SIG-M5 (cell line): ENCODE measurements at places on chromosomes 7 and 10.
A peak's percentile ranks its signal among the peaks of the same experiment; 100 is the strongest.

DNA sequence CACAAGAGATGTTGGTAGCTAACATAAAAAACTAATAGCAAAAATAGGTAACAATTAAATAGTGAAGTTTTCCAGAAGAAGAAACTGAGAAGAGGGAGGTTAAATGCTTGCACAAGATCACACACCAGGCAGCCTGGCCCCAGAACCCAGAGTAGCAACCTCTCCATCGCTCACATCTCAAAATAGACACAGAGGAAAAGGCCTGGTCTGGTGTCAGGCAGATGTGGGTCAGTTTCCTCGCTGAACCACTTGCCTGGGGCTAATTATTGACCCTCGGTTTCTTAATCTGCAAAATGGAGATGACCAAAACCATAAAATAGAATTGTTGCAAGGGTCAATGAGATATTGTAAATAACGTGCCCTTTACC, 44.5 kb upstream of the STK17A start:
- no peak for DNase-seq

DNA sequence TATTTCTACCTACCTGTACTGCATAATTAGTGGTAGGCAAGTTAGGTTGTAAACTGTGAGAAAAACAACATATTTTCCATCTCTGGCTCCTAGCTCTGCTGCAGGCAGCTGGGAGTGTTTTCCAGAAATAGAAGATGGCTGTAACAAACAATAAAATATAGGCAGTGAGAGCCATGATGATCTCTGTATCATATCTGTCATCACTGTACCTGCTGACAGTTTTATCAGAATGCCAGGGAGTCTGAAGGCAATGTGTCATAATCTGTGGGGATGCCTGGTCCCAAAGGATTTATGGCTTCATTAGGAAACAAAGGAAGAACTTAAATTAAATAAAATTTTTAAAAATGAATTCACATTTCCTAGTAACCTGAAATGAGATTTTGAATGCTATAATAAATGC, 160.9 kb upstream of the SMIM30 start:
- DNase-seq: no peak

GRCh38 chr7:12199363-12199762, 11.7 kb upstream of the TMEM106B start:
- no peak for DNase-seq

- peak; percentile 48 for DNase-seq
Measured at GRCh38 chr10:31000867-31001266, 30.8 kb downstream of the ZNF438 start.

- DNase-seq: no peak
Measured at GRCh38 chr7:98177553-98177952, 33.7 kb upstream of the BHLHA15 start.

GRCh38 chr7:56537952-56538351, 421.7 kb upstream of the NUPR2 start:
- DNase-seq: no peak

- DNase-seq: no peak
Measured at GRCh38 chr7:158973440-158973839, 117.1 kb downstream of the DYNC2I1 start.

GRCh38 chr7:17139081-17139480, 159.4 kb upstream of the AHR start:
- DNase-seq: no peak

DNA sequence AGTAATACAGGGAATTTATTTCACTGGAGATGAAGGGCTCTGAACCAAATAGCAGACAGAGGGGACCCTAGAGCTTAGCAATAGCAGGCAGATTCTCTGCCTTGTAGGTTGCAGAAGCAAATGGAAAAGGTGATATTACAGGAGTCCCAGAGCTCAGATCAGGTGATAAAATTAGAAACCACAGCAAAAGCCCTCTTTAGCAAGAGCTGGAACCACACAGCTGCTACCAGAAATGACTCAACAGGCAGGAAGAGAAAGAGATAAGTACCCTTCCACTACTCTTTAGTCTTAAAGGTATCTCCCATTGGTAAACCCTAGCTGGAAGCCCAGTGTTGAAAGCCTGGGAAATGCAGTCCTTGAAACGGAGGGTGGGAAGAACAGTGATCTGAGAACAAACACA, 535.6 kb upstream of the GHITM start:
- no peak for DNase-seq

- no peak for DNase-seq
Measured at GRCh38 chr7:30232391-30232790, 52.0 kb upstream of the ZNRF2 start.

- no peak for DNase-seq
Measured at GRCh38 chr7:27073076-27073475, 22.7 kb downstream of the HOXA1 start.

DNA sequence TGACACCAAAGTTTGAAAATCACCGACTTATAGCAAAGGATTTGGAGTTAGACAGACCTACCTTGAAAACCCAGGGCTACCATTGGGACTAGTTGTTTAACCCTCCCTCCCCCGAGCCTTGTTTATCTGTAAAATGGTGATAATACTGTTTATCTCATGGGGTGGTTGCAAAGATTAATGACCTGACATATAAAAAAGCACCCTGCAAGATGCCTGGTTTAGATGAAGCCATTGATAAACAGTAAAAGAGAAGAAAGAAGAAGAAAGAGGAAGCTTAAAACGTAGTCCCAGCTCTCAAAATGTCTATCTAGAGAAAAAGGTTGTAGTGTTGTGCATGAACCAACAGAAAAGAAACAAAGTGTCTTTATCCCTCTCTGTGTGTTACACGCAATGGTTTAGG, 145.7 kb downstream of the FGFR2 start:
- DNase-seq: no peak

DNA sequence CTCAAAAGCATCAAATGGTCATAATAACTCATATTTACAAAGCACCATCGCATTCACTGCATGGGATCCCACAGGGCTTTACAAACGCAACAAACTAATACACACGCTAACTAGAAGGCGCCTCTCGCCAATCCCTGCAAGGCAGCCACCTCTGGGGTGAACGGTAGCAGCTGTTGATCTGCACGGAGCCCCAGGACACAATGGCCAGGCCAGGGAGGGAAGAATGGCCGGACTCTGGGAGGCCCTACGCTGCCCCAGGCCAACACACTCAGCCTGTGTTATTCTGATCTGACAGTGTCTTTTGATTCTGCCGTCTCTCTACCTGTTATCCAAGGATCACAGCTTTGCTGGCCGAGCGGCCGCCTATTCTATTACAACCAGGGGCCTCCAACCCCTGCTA, 41.8 kb downstream of the HABP2 start:
- DNase-seq: no peak

DNA sequence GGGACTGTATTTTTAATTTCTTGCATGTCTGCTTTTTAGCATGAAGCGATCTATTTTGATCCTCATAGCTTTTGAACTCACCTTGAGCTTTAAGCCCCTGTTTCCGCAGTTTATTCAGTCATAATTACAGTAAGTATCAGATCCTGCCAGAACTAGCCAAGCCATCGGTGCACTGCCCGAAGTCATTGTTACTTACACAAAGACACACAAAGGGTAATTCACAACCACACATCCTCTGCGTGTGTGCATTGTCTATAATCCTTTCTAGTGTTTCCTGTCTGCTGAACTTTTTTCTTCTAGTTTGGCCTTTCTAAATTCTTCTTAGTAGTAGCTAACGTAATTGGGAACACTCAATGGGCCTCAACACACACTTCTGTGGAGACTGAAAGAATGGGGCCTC, 133.0 kb downstream of the SFMBT2 start:
- DNase-seq: no peak

- DNase-seq: no peak
Measured at GRCh38 chr10:54854843-54855242, 53.8 kb upstream of the PCDH15 start.

DNA sequence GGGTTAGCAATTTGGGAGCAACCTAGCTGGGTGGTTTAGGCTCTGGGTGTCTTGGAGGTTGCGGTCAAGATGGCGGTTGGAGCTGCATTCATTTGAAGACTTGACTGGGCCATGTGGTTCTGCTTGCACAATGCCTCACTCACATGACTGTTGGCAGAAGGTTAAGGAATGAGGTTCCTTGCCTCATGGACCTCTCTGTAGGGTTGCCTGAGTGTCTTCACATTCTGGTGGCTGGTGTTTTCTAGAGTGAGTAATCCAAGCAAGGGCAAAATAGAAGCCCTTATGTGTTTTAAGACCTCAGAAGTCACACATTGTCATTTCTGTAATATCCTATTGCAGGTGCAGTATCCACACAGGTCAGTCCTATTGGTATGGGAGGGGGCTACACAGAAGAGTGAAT, 52.0 kb downstream of the CDK14 start:
- DNase-seq: no peak

DNA sequence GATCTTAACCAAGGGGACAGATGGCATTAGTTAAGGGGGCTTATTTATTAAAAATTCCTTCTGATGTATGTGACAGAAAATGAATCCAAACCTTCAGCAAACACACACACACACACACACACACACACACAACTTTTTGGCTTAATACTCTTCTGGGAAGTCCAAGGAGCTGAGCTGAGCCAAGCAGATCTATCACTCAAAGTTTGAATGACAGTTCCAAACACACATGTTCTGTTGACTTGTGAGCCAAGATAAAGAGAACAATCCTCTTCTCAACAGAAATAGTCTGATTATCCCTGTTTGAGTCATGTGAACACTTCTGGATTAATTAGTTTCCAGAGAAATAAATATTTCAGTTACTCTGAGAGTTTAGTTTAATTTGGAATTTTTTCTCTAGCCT, 31.5 kb downstream of the KBTBD2 start:
- no peak for DNase-seq

GRCh38 chr10:123962756-123963530, 71.3 kb upstream of the CPXM2 start:
- no peak for DNase-seq

DNA sequence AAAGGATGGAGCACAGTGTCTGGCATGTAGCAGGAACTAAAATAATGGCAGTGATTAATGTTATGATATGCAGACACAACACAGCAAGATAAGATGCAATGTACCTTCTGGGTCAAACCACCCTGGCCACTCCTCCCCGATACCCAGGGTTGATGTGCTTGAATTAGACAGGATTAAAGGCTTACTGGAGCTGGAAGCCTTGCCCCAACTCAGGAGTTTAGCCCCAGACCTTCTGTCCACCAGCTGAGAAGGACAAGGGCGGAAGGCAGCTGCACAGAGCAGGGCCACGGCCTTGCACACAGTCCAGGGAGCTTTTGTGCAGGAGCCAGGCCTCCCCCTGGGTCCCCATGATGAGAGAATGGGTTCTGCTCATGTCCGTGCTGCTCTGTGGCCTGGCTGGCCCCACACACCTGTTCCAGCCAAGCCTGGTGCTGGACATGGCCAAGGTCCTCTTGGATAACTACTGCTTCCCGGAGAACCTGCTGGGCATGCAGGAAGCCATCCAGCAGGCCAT, at the start of gene RBP3:
Gene RBP3, plus strand, starts transcription at position 226 of the 514 bp plus-strand sequence. Its CDS starts 122 bp downstream, at position 348.
- DNase-seq: no peak

DNA sequence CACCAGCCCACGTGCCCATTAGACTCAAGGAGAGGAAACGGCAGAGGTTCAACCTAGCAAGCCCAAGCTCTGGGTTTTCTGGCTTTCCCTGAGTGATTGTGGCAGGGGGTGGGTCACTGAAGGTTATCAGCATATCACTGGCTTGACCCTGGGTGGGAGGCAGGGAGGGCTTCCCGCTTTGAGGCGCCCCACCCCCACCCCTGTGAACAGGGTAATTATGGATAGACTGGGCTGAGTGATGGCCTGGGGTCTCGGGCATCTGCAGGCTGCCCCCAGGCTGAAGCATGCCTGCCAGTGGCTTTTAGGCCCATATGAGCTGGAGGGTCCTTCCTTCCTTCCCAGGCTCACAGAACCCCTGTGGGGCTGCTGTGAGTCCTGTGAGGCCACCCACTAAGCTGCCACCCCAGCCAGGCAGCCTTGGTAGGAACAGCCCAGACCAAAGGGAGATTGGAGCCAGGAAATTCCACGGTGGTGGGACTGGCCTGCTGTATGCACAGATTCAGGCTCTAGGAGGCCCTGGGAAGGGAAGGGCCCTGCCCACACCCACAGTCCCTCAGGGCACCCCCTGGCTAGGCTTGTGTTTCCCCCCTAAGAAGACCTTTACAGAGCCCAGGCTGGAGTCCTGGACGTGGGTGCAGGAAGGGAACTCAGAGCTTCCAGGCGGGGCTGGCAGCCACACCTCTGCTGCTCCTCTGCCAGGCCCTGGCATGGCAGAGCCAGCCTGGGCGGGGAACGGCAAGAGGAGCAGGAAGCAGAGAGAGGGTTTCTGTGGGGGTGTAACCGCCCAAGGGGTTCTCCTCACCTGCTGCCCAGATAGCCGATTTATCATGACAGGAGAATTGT, 33.1 kb downstream of the GPRIN2 start:
- no peak for DNase-seq

GRCh38 chr10:33215154-33215553, 119.3 kb downstream of the NRP1 start:
- no peak for DNase-seq

GRCh38 chr7:36057323-36057722, 95.7 kb upstream of the EEPD1 start:
- DNase-seq: no peak

DNA sequence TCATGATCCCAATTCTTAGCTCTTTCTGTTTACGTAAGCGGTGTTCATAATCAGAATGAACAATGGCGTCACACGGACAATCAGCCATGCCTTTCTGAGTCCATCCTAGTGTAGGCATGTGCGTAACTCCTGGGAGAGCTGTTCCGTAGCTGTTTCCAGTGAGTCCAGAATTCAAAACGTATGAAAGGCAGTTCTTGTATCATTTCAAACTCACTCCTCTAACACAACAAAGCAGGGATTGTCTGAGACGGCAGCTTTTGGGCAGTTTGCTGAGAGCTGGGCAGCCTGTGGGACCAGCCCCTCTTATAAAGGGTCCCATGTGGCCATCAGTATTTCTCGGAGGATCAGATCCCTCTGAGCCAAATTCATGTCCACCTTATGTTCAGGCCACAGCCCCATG, 43.4 kb downstream of the PSPH start:
- no peak for DNase-seq

GRCh38 chr7:97006816-97007582, 1.6 kb downstream of the DLX6 start:
- no peak for DNase-seq

GRCh38 chr7:143494622-143495021, 16.9 kb downstream of the TAS2R41 start:
- no peak for DNase-seq

DNA sequence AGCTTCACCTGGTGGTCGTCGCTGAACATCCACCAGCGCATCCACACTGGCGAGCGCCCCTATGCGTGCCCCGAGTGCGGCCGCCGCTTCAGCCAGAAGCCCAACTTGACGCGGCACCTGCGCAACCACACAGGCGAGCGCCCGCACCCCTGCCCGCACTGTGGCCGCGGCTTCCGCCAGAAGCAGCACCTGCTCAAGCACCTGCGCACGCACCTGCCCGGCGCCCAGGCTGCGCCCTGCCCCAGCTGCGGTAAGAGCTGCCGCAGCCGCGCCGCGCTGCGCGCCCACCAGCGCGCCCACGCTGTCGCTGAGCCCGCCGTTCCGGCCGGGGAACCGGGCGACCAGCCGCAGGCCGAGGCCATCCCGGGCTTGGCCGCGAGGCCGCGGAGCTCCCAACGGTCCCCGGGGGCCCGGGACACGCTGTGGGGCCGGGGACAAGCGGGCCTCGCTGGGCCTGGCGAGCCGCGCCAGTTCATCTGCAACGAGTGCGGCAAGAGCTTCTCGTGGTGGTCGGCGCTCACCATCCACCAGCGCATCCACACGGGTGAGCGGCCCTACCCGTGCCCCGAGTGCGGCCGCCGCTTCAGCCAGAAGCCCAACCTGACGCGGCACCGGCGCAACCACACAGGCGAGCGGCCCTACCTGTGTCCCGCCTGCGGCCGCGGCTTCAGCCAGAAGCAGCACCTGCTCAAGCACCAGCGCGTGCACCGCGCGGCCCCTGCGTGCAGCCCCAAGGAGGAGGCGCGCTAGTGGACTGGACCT, 18.4 kb downstream of the ZNF775 start:
- no peak for DNase-seq

- no peak for DNase-seq
Measured at GRCh38 chr10:77566914-77567566, 70.6 kb downstream of the KCNMA1 start.
